ENCODE measurements at places on chromosomes 16 and 17.

- no peak for ATAC-seq
Measured at GRCh38 chr17:81292450-81292849, 2.7 kb downstream of the SLC38A10 start.

DNA sequence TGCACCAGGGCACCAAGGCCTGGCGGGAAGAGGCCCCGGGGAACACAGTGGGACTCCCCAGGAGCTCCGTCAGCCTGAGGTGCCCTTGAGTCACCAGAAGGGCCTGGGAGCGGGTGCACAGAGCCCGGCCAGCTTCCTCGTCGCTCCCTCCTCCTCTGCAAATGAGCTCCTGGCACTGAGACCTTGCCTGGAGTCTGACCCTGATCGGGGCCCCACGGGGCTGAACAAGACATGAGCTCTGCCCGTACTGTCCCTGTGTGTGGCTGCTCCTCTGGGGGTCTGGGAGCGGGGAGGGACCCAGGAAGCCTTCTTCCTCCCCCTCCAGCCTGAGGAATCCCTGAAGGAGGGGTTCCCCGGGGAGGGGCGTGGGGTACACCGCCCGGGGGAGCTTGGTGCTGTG is 36.4 kb upstream of the SSTR5 start:
- ATAC-seq: no peak

GRCh38 chr16:48358419-48358818 is 26.8 kb downstream of the SIAH1 start:
- no peak for ATAC-seq

DNA sequence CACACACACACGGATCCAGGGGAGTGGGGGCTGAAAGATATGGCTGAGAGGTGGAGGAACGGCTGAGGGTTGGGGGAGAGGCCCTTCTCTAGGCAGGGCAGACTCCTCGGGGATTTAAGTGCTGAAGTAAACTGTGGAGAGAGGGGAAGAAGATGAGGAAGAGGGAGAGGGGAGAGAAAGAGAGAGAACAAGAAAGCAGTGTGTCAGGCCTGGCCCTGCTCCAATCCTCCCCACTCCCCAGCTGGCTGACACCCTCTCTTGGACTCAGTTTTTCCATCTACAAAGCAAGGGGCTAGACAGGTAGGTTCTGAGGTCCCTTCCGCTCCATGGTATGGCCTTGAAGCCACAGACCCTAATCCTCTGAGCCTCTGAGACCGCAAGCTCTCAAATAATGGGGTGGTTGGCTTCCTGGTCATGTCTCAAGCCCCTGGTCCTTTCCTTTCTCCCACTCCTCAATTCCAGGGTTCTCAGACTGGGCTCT is 2.0 kb downstream of the VAMP2 start:
- ATAC-seq: no peak

DNA sequence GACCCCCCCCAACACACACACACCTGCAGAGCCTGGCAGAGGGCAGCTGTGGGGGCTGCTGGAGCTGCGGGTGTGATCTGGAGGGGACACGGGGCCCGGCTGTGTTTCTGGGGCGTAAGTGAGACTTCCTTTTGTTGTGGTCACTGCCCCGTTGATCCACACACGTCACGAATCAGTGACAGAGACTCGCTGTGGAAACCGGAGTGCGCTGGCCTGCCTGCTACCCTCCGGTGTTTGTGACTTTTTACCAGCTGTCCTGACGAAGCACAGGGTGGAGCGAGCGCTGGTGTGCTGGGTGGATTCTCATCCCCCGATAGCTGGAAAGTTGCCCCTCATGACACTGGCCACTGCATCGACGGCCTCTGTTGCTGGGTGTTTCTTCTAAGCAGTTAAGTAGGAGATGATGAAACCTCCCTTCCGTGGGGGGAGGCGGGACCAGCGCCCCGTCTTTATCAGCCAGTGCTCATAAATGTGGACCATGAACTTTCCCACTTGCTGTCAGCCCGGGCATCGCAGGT is 2.3 kb downstream of the METRNL start:
- no peak for ATAC-seq

DNA sequence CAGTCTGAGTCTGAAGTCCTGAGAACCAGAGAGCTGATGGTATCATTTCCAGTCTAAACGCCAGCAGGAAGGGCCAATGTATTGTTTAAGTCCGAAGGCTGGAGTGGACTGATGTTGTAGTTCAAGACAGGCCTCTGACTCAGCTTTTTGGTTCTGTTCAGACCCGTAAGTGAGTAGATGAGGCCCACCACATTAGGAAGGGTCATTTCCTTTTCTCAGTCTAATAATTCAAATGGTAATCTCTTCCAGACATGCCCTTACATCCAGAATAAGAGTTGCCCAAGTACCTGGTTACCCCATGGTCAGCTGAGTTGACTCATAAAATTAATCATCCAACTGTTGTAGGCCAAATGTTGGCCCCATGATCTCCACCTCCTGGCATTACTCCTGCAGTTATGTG is 442.6 kb upstream of the HSBP1 start:
- no peak for ATAC-seq

GRCh38 chr17:70370816-70371215 is 201.5 kb downstream of the KCNJ2 start:
- ATAC-seq: no peak

GRCh38 chr17:63474586-63475460 is 2.0 kb upstream of the ACE start:
- ATAC-seq: no peak

DNA sequence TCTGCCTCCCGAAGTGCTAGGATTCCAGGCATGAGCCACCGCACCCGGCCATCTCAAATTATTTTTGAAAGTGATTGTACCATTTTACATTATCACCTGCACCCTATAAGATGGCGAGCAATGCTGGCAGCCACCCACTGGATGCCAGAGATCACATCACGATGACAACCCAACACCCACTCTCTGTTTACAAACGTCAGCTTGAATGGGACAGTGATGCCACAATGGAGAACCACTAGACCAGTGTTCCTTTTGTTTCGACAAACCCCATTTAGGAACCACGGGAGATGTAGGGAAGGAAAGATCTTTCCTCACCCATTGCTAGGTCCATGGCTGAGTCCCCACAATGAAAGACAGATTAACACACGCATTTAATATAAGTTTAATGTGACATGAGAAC is 20.1 kb upstream of the HAPSTR1 start:
- ATAC-seq: no peak

GRCh38 chr17:40349895-40350688 is 14.4 kb downstream of the GJD3 start:
- ATAC-seq: no peak

GRCh38 chr16:7839568-7839967 is 506.9 kb downstream of the RBFOX1 start:
- ATAC-seq: no peak

- ATAC-seq: no peak
Measured at GRCh38 chr17:40065769-40066510, 3.2 kb downstream of the THRA start.

DNA sequence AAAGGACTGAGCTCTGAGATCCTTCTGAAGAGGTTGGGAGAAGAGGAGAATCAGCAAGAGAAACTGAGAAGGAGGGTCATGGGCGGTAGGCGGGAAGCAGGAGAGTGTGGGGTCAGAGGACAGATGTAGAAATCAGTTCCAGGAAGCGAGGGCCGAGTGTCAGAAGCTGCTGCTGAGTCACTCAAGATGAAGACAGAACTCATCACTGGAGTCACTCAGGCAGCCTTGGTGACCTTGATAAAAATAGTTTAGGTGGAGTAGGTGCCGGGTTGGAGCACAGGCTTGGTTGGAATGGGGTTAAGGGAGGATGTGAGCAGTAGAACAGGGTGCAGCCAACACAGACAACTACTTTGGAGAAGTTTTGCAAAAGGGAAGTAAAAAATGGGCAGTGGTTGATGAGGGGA is 6.1 kb upstream of the ITGAM start:
- ATAC-seq: peak; percentile 80

DNA sequence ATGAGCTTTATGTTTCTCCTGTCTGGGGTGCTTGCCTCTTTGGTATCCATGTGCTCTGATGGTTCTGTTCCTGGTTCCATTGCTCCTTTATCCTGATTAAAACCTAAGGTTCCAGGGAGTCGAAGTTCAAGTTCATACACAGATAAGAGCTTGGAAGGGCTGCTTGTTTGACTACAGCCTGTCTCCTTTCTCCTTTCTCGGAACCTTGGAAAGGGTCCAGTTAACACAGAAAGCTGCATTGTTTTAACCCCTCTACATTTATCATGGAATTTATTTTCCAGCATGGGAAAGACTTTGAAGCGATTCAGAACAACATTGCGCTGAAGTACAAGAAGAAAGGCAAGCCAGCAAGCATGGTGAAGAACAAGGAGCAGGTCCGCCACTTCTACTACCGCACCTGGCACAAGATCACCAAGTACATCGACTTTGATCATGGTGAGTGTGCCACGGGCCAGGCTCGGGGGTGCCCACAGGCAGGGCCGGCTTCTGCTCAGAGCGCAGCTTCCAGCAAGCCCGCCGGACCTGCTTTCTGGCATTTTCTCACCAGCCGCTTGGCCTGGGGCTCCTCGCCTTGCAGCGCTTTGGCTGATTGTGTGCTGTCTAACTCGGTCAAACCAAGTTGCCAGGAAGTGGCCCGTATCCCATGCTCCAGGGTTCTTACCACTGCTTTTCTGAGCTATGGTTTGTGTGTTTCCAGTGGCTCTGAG is 19.9 kb downstream of the CRAMP1 start:
- ATAC-seq: no peak

DNA sequence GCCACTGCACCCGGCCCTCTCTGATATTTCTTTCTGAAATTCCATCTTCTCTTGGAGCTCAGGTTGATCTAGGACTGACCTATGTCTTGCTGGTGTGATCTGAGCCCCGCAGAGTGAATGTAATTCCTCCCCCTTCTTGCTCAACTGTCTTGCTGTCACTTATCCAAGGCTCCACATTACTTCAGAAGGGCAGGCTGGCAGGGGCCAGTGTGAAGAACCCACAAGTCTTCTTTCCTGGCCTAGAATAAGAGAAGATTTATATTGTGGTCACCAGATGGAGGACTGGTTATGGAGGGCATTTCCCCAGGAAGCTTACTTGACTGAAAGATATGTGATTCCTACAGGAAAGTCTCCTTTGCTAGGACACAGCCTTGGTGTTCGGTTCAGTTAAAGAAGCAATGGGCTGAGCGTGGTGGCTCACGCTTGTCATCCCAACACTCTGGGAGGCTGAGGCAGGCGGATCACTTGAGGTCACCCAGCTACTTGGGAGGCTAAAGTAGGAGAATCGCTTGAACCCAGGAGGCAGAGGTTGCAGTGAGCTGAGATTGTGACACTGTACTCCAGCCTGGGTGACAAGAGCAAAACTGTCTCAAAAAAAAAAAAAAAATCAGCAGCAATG is 13.4 kb downstream of the ITGAL start:
- no peak for ATAC-seq

- no peak for ATAC-seq
Measured at GRCh38 chr17:73309727-73310596, 1.8 kb downstream of the CDC42EP4 start.

DNA sequence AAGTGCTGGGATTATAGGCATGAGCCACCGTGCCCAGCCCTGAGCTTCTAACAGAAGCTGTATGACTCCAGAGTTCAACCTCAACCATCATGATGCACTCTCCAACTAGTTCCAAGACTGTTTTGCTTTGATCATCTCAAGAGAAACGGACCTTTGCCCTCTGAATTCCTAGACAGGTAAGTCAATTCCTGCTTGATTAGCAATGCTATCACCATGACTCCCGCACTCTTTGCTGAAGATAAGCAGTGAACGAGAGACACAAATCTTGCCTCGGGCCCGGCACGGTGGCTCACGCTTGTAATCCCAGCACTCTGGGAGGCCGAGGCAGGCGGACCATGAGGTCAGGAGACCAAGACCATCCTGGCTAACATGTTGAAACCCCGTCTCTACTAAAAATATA is 22.2 kb downstream of the ANKFY1 start:
- no peak for ATAC-seq

DNA sequence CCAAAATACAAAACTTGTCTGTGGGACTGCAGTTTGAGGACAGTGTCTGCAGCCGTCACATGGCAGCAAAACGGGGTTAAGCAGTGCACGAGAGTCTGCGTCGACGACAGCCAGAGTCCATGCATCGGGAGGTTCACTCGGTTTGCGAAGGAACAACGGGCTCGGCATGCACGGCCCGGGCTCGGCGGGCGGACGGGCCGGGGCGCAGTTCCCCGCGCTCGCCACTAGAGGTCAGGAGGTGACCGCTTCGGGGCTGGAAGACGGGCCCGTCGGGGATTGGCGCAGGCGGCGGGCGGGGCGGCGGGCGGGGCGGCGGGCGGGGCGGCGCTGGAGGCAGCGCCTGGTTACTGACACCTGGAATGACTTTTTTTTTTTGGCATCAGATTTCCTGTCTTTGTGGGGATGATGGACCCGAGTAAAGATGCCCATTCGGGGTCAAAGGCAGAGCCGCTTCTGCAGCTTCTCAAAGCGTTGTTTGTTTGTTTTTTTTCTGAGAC is 6.5 kb downstream of the SCGB1C2 start:
- ATAC-seq: peak; percentile 90

- no peak for ATAC-seq
Measured at GRCh38 chr16:4613636-4614570, 785 bp downstream of the UBALD1 start.

DNA sequence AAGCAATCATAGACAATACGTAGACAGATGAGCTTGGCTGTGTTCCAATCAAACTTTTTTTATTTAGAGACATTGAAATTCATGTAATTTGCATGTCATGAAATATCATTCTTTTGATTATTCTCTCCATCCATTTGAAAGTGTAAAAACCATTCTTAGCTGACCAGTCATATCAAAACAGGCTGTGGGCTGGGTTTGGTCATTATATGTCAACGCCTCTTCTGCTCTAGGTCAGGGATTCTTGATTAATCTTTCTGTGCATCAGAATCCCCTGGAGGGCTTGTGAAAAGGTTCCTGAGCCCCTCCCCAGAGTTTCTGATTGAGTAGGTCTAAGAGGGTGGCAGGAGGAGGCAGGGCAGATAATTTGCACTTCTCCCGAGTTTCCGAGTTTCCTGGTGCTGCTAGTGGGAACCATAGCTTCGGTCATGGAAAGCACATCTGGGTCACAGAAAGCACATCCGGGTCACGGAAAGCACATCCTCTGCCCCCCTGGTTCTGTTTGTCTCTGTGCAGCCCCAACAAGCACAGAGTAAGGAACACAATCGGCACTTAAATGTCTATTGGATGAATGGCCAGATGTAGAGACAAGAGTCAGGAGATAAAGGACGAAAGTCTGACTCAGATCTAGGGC is 16.4 kb downstream of the PIMREG start:
- no peak for ATAC-seq

- ATAC-seq: no peak
Measured at GRCh38 chr17:50394711-50395110, 2.6 kb downstream of the LRRC59 start.

- no peak for ATAC-seq
Measured at GRCh38 chr17:45013021-45013997, 38.1 kb downstream of the DCAKD start.

DNA sequence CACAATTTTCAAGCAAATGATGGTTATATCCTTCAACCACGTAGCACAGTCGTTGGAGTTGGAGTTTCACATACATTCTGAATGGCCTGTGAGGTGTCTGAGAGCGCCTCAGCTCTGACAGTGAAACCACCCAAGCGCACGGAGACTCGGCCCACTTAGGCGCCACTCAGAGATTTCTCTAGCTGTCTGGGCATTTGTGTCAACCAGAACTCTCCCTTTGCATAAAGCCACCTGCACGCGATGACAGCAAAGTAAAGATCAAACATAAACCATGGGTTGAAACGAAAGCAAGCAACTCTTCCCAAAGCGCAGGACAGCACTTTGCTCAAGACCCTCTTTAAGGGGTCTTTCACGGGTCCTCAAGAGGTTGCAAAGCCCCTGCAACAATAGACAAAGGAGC is 533 bp downstream of the SLC6A4 start:
- peak; percentile 33 for ATAC-seq

GRCh38 chr17:75764711-75765421 is at the start of gene GALK1:
GALK1 (minus strand) TSS chr17:75765192; CDS start chr17:75765136, 56 bp downstream.
- peak; percentile 94 for ATAC-seq

Measured in activated CD4-positive, CD25-positive, alpha-beta regulatory T cell treated with anti-CD3 and anti-CD28 coated beads, Interleukin-2, amount 50 U/mL, for 24 hours (primary cell).